ACHN (cell line): ENCODE measurements at places on chromosomes 5 and 9.
A peak's percentile ranks its signal among the peaks of the same experiment; 100 is the strongest.

GRCh38 chr5:157747766-157748700, 4.5 kb downstream of the LSM11 start:
- no peak for DNase-seq

DNA sequence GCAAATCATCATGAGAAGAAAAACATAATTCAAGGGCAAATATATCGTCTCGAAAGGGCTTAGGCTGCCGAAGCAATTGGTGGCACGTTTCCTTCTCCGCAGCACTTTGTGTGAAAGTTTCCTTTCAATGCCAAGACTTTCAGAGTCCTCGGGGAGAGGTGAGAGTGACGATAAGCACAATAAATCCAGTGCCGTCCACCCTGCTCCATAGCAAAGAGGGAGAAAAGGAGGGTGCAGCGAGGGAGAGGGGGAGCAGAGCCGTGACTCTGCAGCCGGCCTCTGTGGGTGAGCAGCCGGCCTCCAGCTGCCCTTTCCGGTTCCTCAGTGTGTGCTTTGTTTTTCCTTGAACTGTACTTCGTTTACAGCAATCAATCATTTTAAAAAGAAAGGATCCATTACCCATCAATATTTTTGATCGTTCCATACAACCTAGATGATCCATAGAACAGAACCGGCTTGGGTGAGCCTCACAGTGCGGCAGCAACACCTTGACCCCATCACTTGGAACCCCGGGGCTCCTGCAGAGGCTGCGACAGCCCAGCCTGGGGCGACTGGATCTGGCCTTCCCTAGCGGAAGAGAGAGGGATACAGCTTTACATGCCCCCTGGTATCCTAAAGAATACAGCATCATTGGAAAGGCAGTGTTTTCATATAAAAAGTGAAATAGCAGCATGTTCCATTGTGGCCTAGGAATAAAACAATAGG, 247.0 kb upstream of the IRX4 start:
- no peak for DNase-seq

GRCh38 chr5:33793836-33794549, 97.8 kb downstream of the ADAMTS12 start:
- DNase-seq = no peak

DNA sequence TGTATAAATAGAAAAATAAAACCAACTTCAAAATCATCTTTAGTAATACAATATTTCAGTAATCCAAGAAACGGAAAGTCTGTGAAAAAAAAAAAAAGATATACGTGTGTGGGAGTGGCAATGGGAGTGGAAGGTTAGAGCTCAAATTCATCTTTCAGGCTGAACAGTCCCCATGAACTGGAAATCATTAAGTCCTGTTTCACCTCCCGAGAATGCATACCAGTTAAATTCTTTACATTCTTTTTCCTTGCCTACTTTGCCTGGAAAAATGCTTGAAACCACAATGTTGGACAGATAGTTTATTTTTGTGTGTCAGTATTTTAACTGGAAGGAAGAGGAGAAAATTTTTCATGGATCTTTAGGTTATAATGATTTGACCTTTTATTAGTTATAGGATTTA, 166.8 kb downstream of the MUSK start:
- peak; percentile 94 for DNase-seq

GRCh38 chr5:123262216-123262823, 160.9 kb downstream of the CEP120 start:
- DNase-seq = no peak

DNA sequence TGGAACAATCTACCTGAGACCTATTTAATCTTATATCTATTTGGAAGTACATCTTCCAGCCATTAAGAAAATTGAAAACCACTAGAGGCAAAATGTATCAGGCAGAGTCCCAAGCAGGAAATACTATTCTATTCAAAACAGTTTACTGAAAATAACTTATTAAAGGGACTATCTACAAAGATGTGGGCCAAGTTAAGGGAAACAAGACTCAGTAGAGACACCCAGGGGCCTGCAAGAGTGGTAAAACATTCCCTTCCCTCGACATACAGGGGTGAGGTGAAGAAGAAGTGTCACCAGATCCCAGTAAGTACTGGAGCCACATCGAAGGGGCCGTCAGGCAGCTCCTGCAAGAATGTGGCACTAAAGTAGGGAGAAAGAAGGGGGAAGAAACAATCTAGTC, 12.1 kb upstream of the NRG2 start:
- DNase-seq = no peak

DNA sequence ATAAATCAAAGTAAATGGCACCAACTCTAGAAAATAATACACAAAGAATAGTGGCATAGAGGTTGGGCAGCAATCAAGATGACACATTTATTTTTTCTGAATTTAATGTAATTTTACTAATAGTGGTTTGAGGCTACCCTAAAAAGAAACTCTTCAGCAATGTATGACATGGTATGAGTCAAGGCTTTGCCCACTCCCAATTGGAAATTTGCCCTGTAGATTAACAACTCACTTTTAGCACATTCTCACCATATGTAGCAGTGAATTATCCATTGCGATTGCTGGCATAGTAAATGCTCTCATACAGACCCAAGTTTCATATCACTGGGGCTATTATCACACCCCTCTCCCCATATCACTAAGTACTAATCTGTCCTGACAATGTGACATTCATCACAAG, 832.1 kb upstream of the ZNF608 start:
- DNase-seq = no peak

DNA sequence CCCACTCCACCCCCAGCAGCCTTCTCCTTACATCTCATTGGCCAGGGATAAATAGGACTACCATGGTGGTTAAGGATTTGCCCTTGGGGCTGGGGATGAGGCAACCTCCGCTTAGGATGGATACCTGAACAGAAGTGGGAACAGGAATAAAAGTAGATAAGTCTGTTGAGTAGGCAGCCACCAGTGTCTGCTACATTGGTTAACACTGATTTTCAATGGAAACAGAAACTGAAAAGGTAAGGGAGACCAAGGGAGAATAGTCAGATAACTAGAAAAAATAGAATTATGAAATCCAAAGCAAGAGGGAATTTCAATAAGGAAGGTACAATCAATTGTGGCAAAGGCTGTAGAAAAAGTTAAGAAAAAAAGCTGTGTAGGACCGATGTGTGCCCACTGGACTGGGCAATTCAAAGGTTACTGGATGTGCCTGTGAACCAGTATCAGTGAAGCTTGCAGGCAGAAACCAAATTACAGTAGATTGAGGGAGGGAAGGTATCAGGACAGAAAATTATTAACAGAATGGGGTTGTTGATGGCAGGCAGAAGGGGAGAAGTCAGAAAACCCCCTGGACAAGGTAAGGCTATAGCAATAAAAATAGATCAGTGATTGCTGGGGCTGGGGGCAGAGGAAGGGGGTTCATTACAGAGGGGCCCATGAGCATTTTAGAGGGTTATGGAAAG, 48.7 kb downstream of the DNAJC21 start:
- DNase-seq = no peak

GRCh38 chr9:95770653-95771131, 104.8 kb upstream of the ERCC6L2 start:
- DNase-seq = no peak

DNA sequence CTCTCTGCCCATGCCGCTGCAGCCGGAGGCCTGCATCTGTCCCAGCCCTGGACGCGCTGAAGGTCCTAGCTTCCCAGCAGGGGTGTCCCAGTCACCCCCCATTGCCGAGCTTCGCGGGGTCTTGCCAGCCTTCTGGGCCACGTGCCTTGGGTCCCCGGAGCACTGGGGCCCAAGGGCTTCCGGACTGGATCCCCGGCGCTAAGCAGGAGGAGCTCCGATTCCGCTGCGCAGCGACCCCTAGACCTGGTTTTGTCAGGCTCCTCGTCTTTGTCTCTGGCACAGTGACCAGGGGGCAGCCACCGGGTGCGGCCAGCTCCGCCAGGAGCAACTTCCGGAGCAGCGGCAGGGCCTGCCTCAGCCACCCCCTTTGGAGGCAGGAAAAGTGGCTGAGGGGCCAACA, 3.3 kb upstream of the IRX1 start:
- DNase-seq = no peak

DNA sequence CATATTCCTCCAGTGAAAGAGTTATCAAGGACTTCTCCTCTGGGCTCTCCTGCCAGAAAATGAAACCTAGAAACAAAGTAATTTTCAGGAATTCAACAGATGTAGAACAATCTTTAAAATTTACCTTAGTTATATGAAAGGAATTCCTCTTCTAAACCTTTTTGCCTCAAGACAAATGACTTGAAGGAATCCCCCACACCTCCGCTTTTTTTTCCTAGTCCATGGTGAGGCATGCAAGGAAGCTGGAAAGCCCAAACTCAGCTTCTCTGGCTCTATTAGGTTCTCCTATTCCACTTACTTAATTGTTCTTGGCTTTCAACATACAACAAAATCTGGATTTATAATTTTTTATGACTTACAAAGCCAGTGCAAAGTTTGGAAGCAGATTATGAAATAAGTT, 27.2 kb downstream of the C6 start:
- DNase-seq = no peak

GRCh38 chr9:94084314-94084713, at the start of gene PTPDC1:
Gene PTPDC1 (plus strand): TSS chr9:94084464. CDS start chr9:94084531, 67 bp downstream.
- peak; percentile 61 for DNase-seq

DNA sequence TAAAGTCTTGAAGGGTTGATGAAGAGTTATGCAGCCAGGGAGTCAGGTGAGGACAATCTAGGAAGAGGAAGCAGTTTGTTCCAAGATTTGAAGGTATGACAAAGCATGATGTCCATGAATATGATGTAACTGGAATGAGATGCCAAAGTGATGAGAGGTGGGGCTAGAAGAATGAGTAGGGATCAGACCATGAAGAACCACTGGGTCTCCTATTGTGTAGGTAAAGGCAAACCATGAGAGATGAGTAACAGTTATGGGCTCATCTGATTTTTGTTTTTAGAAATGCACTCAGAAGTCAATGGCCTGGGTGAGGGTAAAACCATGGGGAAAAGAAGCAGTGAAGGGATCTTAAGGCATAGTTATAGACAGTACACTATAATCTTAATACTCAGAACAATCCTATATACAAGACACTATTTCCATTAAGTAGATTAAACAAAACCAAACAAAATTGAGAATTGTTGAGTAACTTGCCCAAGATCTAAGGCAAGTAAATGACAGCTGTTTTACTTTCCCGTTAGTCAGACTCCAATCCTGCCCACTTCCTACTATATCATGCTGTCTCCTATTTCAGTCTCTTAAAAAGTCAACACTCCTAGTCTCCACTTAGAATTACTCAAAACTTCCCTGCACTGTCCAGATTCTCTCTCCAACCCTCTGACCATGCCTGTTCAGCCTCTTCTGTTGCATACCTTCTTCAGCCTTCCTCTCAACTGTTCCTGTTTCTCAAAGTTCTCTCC, 393.8 kb upstream of the MEF2C start:
- no peak for DNase-seq

DNA sequence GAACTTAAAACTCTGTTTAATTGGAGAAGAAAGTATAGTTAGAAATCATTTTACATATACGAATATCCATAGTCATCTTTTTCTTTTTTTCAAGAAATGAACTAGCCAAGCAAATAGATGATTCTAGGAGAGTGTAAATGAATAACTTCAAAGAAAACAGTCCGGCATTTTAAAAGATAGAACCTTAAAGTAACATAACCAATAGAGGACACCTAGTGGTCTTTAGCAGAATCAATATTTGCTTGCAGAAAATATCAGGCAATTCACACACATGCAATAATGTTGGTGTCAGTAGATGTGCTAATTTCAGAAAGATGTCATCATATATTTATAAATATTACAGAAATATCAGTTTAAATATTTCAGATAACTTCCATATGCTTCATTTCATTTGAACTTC, 57.1 kb downstream of the HCN1 start:
- peak; percentile 27 for DNase-seq
